AG10803 (cell line): ENCODE measurements at places on chromosomes 12 and 14.

- peak; percentile 63 for DNase-seq
These were observed 77.7 kb downstream of the ARF6 start for GRCh38 chr14:49970474-49971147.

- DNase-seq = peak; percentile 31
These were observed 43.7 kb downstream of the PPP1R13B start for GRCh38 chr14:103803661-103804060.

DNA sequence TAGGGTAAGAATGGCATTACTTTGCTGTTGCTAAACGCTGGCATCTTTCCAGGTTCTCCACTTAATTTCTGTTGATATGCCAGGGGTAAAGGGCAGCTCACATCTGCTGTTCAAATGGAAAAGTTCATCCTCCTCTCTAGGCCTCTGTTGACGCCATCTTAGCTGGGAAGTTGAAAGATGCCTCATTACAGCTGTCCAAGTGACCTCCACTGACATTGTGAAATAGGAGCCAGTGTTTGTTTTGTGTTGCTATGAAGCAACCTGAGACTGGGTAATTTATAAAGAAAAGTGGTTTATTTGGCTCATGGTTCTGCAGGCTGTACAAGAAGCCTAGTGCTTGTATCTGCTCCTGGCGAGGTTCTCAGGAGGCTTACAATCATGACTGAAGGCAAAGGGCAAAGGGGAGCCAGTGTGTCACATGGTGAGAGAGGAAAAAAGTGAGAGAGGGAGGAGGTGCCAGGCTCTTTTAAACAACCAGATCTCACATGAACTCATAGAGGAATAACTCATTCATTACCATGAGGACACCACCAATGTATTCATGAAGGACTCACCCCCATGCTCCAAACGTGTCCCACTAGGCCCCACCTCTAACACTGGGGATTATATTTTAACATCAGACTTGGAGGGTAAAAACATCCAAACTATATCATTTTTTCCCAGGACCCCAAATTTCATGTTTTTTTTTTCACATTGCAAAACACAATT lies 3.2 kb upstream of the ADAM21 start:
- peak; percentile 53 for DNase-seq

DNA sequence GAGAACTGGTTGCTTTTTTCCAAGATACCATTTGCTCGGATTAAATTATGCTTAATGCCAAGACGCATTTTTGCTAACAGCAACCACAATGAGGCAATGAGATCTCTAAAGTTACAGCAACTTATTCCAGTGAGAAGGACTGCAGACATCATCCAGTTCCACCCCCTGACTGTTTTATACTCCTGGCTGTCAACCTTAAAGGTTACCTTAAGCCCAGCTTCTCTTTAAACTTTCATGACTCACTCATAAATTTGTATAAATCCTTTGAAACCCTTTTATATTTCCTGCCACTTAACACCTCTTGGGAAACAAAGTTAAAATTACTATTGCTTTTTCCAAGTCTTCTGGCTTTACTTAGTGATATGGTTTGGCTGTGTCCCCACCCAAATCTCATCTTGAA lies 80.2 kb downstream of the TMTC1 start:
- DNase-seq = no peak

- no peak for DNase-seq
These were observed at the start of gene GPHB5 for GRCh38 chr14:63318835-63319234. TSS of gene GPHB5 (minus strand) at chr14:63318935. CDS start at chr14:63317849, 1,086 bp downstream.

DNA sequence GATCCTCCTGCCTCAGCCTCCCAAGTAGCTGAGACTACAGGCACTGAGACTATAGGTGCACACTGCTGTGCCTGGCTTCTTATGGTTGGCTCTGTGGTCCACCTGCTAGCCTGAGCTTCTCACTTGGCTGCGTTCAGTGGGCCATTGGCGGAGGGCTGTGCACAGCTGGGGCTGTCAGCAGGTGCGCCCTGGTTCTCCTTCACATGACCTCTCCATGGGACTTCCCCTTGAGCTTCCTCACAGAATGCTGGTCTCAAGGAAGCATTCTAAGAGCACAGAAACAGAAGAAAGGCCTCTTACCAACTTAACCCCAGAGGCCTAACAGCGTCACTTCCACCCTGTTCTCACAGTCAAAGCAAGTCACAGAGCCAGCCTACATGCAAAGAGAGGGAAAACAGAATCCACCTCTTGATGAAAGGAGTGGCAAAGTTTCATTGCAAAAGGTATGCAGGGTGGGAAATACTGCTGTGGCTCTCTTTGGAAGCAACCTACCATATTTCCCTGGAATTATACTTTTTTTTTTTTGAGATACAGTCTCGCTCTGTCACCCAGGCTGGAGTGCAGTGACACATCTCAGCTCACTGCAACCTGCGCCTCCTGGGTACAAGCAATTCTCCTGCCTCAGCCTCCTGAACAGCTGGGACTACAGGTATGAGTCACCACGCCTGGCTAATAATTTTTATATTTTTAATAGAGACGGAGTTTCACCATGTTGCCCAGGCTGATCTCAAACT lies 9.3 kb downstream of the RILPL2 start:
- no peak for DNase-seq

DNA sequence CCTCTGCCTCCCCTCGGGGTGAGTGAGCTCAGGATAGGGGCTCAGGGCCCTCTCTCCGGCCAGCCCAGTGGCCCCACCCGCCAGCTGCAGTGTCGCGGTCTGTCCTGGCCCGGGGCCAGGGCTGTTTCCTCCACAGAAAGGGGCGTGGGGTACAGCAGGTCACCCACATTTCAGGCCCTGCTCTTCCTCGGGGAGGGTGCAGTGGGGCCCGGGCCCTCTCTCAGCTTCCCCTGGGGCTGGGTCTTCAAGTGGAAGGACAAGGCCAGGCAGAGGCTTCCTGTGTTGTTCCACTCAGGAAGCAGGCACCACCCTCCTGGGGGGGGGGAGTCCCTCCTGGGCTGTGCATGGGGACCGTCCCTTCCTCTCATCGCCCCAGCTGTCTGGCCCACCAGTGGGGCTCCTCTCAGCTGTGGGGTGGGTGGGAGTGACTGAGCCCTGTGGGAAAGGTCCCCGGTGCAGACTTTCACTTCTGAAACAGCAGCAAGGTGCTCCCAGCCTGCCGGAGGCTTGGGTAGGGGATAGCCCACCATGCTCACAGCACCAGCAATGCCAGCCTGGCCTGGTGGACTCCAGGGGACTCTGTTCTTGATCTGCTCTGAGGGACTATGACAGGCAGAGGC lies 3.7 kb downstream of the GPR132 start:
- no peak for DNase-seq

- no peak for DNase-seq
These were observed 6.7 kb downstream of the GPR135 start for GRCh38 chr14:59458486-59458885.

DNA sequence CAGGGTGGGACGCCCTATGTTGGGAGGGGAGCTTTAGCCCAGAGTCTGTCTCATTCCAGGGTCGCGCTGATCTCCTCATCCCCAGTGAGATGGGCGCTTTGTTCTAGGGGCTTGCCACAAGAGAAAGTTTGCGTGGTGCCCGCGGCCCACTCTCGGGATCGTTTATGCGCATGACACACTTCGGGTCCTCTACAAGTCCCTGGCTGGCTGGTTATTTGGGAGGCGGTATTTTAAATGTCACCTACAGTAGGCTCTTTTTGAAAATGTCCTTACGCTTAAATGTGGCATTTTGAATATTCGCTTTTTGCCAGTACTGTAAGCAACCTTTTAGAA lies 541 bp downstream of the GOLT1B start:
- DNase-seq = peak; percentile 40

GRCh38 chr12:90205165-90205564 lies 496.5 kb upstream of the ATP2B1 start:
- no peak for DNase-seq

DNA sequence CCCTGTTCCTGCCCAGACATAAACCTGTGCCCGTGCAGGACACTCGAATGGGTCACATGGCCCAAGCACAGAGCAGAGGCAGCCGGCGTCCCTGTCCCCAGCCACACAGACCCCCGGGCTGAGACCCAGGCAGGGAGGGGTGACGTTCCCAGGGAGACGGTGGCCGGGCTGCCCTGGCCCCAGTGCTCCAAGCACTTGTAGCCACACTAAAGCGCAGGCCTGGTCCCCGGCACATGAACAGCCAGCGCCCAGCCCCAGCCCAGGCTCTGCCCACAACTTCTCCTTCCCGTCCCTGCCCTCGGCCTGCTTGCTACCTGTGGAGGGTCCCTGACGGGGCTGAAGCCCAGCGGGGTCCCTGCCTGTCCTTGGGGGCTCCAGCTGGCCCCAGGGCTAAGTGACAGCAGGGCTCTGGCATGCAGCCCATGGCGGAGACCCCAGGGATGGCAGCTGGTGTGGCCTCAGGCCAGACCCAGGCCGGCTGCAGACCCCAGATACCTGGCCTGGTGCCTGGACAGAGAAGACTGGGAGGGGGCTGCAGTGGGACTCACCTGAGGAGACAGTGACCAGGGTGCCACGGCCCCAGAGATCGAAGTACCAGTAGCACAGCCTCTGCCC lies 338.4 kb downstream of the TMEM121 start:
- no peak for DNase-seq

DNA sequence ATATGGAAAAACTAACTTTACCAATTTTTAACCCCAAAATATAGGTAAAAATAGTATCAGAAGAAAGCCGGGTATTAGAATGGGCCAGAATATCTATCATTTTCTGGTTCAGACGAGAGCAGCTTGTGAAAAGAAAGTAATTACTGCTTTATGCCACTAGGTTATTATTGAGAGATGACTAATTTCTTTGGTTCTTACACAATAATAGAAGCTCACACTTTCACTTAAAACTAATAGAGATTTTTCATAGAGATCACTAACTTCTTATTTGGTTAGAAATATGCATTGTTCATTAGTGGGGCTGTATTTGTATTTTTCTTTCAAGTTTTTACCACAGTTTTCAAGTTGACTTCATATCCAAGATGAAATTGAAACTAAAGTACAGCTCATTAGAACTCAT lies 1241.2 kb upstream of the FLRT2 start:
- no peak for DNase-seq

GRCh38 chr14:100824091-100824551 lies 1.8 kb upstream of the MEG3 start:
- DNase-seq = peak; percentile 33

- DNase-seq = no peak
These were observed 7.6 kb downstream of the ADCY4 start for GRCh38 chr14:24327303-24327702.
